ENCODE measurements at places on chromosomes 7 and 10.

DNA sequence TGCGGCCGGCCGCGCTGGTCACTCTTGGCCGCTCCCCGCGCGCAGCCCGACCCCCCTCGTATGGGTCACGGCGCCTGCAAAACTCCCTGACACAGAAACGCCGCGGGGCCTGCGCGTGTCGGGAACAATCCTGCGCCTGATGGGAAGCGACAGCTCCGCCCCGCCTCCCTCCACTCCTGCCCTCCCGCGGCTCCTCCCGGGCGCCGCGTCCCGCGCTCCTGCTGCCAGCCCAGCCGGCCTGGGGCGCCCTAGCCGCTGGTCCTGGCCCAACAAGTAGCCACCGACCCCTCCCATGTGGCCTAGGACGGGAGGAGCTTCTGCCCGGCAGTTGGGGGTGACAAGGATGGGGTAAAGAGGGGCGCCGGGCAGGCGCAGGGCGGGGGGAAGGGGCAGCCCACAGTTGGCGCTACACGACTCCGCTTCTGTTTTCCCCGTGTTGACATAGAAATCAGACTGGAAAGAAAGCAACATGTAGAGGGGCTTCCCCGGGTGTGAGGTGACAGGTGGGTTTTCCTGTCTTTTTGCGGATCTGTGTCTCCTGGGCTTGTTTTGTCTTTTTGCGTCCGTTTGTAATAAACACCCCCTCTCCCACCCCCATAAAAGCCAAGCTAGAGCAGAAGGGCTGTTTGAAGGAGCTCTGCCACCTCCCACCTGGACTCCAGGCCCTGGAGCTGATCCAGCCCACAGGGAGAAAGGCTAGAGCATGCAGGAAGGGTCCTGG is 35.1 kb upstream of the PAX2 start:
- no peak for DNase-seq

DNA sequence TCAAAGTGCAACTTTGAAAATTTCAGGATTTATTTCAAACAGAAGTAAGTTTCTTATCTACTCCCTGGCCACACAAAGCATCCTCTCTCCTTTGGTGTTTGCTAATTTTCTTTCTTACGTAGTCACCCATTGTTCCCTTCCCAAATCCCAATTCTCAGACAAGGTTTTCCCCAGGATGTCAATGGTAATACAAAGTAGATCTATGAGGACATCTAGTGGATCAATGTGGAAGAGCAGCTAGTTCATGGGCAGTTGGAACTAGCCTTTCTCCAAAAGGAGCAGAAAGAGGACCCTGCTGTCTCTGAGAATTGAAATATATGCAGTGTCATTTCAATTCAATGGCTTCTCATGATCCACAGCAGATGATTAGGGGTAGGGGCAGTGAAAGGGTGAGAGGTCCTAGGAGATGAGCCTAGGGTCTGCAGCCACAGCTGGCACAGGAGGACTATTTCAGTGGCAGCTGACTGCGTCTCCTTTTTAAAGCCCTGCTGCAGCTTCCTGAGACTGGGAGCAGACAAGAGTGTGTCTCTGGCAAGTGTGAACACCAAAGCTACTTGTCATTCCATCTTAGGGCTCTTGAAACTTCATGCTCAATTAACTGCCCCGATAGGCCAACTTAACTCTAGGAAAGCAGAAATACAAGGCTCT is 632.6 kb downstream of the KCNMA1 start:
- DNase-seq = peak; percentile 67

GRCh38 chr10:73950155-73950948 is 39.4 kb downstream of the PLAU start:
- DNase-seq = no peak

GRCh38 chr10:6058682-6059475 is 3.3 kb downstream of the IL2RA start:
- no peak for DNase-seq

- peak; percentile 19 for DNase-seq
Measured at GRCh38 chr10:61313460-61313859, 139.7 kb downstream of the TMEM26 start.

DNA sequence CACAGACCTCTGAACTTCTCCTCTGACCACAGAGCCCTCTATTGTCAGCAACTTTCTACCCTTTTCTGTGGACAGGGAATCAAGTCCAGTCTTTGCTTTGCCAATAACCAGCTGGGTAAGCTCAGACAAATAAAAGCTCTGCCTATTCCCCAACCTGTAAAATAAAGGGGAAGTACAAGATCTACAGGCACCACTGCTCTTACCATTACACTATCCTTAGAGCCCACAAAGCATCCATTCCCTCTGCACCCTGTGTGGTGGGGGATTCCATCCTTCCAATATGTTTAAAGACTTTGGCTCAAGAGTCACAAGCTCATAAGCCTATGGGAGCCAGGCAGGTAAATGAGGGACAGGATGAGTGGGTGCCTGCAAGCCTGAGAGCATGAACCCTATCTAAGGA is 88.2 kb downstream of the PARD3 start:
- DNase-seq = no peak

DNA sequence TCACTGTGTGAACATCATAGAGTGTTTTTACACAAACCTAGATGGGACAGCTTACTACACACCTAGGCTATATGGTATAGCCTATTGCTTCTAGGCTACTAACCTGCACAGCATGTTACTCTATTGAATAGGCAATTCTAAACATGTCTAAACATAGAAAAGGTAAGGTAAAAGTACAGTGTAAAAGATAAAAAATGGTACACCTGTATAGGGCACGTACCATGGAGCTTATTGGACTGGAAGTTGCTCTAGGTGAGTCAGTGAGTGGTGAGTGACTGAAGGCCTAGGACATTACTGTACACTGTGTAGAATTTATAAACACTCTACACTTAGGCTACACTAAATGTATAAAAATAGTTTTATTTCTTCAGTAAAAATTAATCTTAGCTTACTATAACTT is 182.0 kb upstream of the THSD7A start:
- no peak for DNase-seq

- DNase-seq = no peak
Measured at GRCh38 chr7:149770728-149771636, 2.4 kb downstream of the ZNF467 start.

- peak; percentile 18 for DNase-seq
Measured at GRCh38 chr10:84026821-84027257, 112.5 kb upstream of the GHITM start.

DNA sequence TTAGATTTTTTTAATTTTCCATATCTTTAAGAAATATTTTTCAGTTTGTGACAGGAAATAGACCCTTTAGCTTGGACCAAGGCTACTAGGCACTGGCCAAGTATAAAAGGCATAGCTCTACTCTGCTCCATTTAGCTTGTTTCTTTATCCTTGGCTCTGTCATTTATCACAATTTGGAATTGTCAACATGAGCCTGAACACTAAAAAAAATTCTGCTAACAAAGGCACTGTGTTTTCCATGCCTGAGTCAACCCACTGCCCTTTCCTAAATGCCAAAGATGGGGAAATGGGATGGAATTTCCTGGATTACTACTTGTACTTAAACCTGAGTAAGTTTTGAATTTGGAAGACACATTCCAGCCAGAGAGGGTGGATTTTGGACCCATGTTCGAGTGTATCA is 128.4 kb downstream of the NSUN6 start:
- no peak for DNase-seq

DNA sequence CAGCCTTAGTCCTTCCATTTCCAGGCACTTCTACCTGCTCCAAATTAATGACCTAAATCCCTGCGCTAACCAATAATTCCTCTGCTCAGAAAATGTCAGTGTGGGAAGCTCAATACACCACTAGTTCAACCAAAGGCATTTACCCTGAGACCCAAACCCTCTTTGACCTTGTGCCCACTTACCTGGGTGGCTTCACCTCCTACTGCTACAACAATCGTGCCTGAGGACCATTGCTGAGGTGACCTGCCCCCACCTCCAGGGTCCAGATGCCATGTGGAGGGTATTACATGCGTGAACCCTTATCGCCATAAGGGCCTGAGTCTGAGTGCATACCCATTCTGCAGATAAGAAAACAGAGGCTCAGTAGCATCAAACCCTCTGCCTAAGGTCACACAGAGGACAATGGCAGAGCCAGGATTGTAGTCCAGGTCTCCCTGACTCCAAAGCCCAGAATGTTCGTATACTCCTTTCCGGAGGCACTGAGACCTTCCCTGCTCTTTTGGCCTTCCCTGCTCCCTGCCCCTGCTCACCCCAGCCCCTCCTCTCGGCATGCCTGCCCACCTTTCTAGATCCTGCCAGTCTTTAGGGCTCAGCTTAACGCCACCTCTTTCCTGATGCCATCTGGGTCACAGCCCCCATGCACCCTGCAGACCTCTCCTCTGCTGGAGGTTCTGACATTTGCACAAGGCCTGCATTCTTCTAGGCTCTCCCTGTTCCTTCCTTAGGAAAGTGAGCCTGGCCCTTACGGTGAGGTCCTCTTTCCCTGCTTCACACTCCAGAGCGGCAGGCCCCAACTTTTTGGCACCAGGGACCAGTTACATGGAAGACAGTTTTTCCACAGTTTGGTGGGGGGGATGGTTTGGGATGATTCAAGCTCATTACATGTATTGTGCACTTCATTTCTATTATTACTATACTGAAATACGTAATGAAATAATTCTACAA is 94.9 kb downstream of the CHST15 start:
- DNase-seq = peak; percentile 3

DNA sequence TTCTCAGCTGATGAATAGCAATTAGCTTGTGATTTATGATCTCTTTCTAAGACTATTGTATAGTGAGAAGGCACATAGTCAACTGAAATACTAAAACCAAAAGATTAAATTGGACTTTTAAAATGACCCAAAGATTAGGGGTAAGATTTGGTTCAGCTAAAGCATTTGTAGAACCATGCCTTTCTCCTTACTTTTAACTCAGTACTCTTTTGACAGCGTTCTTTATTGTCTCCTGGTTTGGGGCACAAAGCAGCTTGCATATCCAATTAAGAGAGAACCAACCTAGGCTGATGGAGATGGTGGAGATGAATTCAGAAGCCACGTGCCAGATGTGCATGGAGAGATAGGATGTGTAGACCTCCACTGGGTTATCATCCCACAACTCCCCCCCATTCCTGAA is 45.8 kb downstream of the FHIP2A start:
- DNase-seq = no peak

GRCh38 chr7:120732256-120732655 is 125.7 kb downstream of the TSPAN12 start:
- no peak for DNase-seq

- no peak for DNase-seq
Measured at GRCh38 chr7:111672901-111673300, 110.6 kb upstream of the IMMP2L start.

- no peak for DNase-seq
Measured at GRCh38 chr7:137992104-137992549, 9.8 kb downstream of the CREB3L2 start.

DNA sequence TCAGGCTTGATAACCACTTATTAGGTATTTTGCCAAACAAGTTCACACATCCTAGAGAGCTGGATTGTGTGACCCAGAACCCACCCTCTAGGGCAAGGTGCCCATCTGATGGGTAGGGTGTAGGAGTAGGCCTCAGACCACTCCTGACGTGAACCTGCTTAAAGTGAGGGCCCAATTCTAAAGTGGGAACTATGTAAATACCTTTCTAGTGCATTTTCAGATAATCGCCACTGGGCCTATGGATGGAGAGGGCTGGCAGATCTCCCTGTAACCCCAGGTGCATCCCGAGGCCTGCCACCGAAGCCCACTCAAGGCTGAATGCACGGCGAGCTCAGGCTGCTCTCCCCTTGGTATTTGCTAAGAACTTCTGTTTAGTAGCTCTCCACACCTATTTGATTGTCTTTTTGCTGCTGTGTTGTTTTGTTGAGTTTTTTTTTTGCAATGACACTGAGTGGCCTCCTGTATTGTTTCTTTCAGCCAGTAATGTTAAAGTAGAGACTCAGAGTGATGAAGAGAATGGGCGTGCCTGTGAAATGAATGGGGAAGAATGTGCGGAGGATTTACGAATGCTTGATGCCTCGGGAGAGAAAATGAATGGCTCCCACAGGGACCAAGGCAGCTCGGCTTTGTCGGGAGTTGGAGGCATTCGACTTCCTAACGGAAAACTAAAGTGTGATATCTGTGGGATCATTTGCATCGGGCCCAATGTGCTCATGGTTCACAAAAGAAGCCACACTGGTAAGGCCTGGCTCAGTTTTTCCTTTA is 71.7 kb downstream of the IKZF1 start:
- DNase-seq = no peak

GRCh38 chr7:149877890-149878522 is 4.2 kb downstream of the ATP6V0E2 start:
- no peak for DNase-seq

- peak; percentile 60 for DNase-seq
Measured at GRCh38 chr10:124740369-124741280, 3.6 kb downstream of the FAM53B start.

DNA sequence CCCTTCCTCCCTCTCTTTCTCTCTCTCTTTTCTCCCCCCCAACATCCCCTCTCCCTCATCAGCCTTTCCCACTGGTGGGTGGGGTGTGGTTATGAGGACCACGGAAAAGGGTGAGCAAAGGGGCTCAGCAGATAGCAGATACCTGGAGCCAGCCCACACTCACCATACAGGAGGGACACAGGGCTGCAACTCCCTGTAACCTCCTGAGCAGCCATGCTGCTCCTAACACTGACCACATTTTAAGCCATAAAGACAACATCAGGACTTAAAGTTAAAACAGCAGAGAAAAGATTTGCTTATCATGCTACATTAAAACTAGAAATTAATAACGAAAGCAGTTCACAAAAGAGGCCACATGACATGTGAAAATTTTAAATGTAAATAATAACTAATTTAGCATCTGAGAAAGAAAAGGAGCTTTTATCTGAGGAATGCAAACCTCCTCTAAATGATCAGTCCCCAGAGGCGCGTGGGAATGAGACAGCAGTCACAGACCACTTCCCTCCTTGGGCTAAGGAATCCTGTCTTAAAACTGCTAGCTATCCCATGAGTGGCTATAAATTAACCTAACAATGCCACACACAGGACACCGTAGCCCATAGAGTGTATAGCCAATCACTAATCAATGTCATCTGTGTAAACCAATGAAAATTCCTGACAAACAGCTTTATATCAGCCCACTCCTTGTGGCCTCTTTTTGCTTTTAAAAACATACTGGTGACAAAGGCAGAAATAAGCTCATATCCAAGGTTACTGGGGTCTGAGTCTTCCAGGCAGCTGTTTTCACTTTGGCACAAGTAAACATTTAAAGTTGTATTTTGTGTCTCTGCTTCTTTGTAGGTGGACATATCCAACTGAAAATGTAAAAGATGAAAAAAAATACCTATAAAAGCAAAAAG is 33.3 kb downstream of the PKD1L1 start:
- DNase-seq = peak; percentile 53

DNA sequence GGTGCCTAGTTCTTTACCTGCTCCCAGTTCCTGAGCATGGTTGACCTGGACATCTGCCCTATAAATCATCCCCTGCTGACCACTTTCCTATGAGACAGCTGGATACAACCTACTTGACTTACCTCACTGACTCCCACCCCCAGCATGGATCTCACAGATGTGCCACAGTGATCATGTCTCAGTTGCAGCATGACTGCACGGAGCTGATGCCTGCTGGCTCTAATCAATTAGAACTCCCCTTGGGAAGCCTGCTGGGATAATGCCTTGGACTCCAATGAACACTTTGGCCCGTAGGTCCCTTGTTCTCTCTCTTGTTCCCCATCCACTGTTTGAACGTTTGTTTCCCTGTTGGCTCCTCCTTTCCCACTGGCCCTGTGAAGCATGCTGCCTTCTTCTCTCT is 271.2 kb upstream of the IGFBP3 start:
- no peak for DNase-seq
